ENCODE measurements at places on chromosomes 2 and 18.

DNA sequence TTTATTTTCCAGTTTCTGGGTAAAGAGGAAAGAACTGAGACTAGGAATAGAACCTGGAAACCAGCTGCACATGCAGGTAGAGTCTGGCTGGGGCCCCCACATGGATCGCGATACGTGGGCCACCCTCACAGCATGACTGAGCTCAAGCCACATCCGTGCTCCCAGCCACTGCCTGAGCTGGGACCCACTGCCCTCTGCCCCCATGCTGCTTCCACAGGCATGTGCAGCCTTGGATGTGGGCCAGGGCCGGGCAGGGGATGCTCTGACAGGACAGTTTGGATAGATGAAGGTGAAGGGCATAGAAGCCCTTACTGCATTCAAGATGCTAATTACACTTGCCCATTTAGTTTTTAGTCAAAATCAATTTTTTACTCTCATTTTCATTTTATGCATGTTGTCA lies 321.2 kb downstream of the DCDC2C start:
- no peak for DNase-seq

- DNase-seq, result no peak
These were observed 1.1 kb upstream of the GAL3ST2 start for GRCh38 chr2:241775223-241776177.

DNA sequence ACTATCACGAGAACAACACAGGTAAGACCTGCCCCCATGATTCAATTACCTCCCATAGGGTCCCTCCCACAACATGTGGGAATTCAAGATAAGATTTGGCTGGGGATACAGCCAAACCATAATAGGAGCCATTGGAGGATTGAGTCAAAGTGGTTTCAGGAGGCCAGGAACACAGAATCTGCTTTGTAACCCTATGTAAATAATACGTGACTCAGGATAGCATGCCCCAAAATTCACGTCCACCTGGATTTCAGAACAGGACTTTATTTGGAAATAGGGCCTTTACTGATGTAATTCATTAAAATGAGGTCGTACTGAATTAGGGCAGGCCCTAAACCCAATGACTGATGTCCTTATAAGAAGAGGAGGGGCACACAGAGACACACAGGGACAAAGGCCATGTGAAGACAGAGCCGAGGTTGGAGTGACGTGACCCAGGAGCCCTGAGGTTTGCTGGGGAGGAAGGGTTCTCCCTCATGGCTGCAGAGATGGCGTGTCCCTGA lies 16.0 kb upstream of the CNDP2 start:
- no peak for DNase-seq

DNA sequence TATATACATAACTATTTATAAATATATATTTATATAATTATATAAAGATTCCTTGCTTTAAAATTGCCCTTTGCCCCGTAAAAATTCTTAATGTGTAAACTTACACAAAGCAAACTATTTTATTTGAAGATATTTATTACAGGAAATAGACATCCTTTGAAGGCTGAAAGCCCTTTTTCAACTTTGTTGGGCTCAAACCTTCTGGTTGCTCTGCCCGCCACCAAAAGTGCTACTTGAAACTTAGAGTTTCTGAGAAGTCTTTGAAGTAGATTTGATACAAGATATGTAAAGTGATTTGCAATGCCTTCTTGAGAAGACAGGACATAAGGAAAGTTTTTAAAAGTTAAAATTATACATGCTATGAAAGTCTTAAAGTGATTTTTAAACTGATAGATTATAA lies 36.6 kb upstream of the METAP1D start:
- no peak for DNase-seq

DNA sequence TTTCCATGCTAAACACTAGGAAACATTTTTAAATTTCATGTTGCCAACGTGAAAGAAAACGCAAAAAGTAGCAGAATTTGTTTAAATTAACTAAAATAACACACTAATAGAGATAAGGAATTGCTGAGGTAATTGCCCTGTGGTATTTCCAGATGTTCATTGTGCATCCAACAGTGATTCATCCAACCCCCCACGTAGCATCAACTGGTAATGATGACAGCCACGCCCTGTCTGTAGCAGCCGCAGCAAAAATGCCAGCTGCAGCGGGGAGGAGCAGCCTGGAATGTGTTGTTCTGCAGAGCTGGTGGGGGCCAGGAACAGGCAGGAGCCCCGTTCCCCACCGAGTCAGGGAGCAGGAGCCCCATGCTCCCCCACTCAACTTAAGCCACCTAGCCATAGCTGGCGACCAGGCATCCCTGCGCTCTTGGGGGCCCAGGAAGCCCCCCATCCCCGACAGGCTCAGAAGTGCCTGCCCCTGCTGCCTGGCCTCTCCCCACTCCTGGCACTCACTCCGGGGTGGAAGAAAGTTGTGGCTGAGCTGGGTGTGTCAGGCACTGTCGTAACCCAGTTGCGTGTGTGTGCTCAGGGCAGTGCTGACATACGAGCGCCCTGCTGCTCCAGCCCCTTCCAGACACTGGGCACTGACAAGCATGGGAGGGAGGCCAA lies 695.1 kb upstream of the ACVR2A start:
- no peak for DNase-seq

DNA sequence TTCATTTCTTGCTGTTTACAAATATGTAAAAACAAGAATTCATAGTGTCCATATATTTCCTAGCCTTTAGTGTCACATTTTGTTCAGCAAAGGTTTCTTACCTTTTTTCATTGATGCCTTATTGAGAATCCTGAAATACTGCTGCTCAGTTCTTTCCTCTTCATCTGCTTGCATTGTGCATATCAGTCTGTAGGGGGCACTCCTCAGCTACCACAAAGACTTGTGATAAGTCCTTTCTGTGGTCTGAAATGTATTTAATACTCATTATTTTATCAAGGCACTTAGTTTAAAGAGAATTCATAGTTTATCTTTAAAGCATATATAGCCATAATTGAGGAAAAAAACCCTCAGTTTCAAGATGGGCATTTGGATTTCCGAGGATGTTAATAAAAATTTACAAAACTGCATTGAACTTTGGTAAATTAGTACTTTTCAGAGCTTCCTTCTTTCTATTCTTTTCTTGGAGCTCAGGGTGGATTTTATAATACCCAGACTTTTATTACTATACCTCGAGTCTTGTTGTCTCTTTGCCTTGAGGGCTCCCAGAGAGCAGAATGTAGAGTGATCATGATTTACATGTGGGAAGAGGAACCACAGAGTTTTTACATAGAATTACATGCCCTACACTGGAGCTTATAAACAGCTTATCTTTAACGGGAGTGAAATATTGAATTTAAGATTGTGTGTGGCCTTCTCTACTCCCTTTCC lies 570.1 kb downstream of the PLCL1 start:
- DNase-seq, result no peak

All from stimulated activated CD8-positive, alpha-beta memory T cell treated with anti-CD3 and anti-CD28 coated beads, Interleukin-15, amount 100 ng/mL, for 24 hours (primary cell).